ENCODE measurements at places on chromosomes 7 and 10.

GRCh38 chr7:2307690-2308107, 6.5 kb downstream of the SNX8 start:
- DNase-seq = no peak

- no peak for DNase-seq
Observed at GRCh38 chr10:97291357-97292096, 910 bp downstream of the ARHGAP19 start.

GRCh38 chr7:75591467-75592255, 99.5 kb downstream of the SPDYE5 start:
- no peak for DNase-seq

DNA sequence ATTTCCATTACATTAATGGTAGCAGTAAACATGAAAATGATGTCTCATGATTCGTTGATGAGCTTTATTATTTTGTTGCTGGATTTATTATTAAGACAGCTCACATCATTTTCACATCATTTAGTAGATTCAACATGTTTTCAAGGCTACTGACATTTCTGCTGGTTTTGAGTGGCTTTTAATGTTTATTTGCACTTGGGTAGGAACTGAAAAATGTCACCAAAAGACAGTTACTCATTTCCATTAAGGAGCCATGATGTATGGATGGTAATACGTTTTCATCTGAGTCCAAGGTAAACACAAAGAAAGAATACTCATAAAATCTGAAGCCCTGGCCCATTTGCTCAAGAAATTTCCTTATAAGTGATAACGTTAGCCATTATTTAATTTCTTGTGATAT, 14.8 kb downstream of the PDK4 start:
- no peak for DNase-seq

DNA sequence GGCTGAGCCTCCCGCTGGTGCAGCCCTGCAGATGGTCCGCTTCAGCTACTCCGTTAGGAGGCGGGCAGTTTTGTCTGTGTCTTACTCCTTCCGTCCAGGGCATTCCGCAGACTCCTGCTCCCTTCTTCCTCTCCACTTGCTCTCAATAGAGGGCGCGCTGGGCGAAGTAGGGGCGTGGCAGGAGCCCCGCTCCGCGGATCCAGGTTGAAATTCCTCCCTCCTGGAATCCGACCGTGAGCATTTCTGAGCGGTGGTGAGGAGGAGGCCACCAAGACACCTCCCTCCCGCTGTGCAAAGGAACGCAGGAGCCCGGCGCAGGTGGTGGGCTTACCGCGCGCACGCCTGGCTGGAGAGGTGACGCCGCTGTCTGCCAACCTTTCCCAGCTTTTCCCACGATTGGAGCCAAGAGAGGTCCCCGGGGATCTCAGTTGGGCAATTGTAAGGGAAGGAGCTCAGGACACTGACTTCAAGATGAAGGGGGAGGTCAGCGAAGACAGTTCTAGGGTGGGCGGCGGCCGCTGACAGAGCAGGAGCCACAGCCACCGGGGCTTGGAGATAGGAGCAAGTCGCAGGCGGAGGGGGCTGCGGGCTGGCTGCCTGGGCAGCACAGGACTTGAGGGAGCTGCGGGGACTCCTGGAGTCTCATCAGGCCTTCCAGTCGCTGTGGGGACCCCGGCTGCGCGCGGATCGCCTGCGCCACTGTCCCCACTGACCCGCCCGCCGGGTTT, 1011.3 kb downstream of the XPNPEP1 start:
- no peak for DNase-seq

DNA sequence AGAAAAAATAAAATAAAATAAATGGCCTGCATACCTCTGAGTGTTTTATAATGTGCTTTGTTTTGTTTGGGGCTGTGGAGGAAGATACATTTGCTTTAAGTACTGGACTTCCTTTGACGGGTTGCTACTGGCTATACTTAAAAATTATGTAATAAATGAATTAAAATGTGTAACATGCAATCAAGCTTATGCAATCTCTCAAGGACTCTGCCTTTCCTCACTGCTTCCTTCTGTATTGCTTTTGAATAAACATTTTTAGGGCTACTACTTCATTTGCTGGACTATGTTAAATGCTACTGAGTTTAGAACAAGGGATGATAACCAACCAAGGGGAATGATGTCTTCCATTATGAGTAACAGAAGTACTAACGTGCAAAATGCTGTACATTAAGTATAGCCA, 91.6 kb downstream of the ETV1 start:
- DNase-seq = no peak

Data from stimulated activated CD8-positive, alpha-beta memory T cell treated with anti-CD3 and anti-CD28 coated beads, Interleukin-2, amount 100 ng/mL, for 1 hour (primary cell).